ENCODE measurements at places on chromosomes 16 and 17. TPM values are rescaled to one million over a fixed set of nuclear protein-coding genes. Genes with fewer than 3 reads are reported as not detected.
A peak's percentile ranks its signal among the peaks of the same experiment; 100 is the strongest.

DNA sequence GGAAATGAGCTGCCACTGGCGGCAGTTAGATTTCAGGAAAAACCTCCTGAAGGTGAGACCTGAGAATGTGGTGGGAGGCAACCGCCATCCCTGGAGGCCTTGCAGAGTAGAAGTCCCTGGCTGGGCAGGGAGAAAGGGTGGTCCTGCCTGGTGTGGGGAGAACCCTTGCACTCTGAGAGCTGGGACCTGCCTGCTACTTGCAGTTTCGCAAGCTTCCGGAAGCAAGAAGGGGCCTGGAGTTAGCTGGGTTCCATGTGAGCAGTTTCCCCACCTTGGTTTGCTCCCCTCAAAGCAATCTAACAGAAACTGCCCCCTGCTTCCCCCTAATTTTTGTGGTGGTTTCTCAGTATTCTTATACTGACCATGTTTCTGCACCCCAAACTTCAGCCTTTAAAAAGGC, 6.5 kb downstream of the ZNF629 start:
- no peak for DNase-seq

GRCh38 chr17:50258647-50259476, 15.4 kb upstream of the TMEM92 start:
- no peak for DNase-seq

ABI3 gene
- 11.4 TPM for total RNA-seq

- DNase-seq: peak; percentile 77
Measured at GRCh38 chr17:64262198-64262999, 661 bp downstream of the TEX2 start.

DNA sequence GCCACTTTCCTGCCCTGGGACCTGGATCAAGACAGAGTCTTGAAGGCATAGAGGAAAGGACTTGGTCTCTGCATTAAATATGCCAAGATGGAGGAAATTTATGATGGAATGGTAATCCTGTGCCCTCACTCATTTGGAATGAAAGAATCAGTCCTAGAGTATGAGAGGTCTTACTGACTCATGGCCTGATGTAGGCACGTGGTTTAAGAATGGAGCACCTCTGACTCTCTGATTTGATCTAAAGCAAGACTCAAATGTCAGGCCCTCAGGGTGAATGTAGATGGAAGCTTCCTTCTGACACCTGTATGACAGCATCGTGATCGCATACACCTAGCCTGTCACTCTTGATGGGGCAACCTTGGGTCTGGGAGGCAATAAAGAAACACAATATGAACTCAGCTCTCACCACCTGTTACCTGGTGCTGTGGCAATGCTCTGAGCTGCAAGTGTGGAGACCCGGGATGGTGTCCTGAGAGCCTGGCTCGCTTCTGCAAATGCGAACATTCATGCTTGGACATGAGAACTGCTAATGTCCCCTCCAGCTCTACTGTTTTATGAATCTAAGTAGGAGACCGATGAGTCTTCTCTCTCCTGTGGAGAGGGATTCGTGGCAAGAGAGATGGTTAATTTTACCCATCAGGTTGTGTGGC, 229.9 kb downstream of the ABCC12 start:
- no peak for DNase-seq

ARMC5 gene
- 6.8 TPM for total RNA-seq

GRCh38 chr17:3009411-3009920, 53.9 kb downstream of the OR1D5 start:
- DNase-seq: no peak

CDK5RAP3 gene
- 64.9 TPM for total RNA-seq

INCA1 gene
- total RNA-seq: 2.6 TPM

RANBP10 gene
- total RNA-seq: 11.1 TPM

GRCh38 chr17:28612936-28613872, 781 bp downstream of the RSKR start:
- no peak for DNase-seq

TP53TG3 gene
- not detected for total RNA-seq

GAS2L2 gene
- 0.09 TPM for total RNA-seq

OTOP2 gene
- total RNA-seq: not detected

DNA sequence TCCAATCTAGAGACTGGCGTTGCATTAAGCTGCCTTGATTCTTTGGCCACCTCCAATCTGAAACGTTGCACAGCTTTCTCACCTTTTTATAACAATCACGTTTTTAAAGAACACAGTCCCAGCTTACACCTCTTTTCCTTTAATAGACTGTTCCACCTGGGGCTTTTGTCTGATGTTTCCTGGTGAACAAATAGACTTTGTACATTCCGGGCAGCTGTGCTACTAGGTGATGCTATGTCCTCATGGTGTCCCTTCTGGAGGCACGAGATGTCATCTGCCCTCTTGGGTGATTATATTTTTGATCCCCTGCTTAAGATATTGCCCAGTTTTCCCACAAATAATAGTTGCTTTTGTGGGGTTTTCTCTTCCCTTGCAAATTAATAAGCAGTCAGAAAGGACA, 225.5 kb downstream of the SOX9 start:
- no peak for DNase-seq

ASGR1 gene
- 0.86 TPM for total RNA-seq

- no peak for DNase-seq
Measured at GRCh38 chr17:83110735-83111134, 31.3 kb downstream of the METRNL start.

- DNase-seq: peak; percentile 61
Measured at GRCh38 chr16:71923941-71924690, 28.8 kb downstream of the IST1 start.

SYT17 gene
- total RNA-seq: 1.3 TPM

GRCh38 chr17:21357281-21357680, 18.9 kb upstream of the KCNJ12 start:
- no peak for DNase-seq

DNA sequence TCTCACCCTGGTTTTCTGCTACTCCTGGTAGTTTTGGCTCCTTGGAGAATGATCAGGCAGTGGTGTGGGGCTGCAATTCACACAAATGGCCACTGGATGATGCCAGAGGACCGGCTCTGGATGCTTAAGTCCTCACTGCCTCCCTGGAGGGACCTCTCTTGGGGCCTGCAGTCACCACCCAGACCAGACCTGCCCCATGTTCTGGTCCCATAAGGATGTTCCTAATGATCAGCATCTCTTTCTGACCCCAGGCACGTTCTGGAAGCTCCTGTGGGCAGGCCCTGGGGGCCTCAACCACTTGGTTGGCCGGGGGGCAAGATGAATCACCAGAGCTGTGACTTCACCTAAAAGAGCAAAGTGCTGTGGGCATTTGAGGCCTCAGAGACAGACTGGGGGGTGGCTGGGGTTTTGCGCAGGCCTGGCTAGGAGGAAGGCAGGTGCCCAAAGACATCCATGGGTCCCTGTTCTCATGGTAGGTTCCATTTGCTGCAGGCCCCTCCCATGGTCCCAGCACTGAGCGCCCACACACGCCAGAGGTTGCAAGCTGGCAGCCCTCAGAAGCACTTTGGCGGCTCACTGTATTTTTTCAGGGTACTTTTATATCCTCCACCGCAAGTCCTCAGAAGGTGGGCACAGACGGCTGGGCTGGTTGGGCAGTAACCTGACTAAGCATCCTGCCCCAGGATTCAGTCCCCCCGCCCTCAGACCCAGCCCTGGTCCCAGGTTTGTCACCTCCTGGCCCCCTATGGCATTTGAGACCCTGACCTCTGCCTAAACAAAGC, 53.2 kb downstream of the NT5M start:
- peak; percentile 75 for DNase-seq

DNA sequence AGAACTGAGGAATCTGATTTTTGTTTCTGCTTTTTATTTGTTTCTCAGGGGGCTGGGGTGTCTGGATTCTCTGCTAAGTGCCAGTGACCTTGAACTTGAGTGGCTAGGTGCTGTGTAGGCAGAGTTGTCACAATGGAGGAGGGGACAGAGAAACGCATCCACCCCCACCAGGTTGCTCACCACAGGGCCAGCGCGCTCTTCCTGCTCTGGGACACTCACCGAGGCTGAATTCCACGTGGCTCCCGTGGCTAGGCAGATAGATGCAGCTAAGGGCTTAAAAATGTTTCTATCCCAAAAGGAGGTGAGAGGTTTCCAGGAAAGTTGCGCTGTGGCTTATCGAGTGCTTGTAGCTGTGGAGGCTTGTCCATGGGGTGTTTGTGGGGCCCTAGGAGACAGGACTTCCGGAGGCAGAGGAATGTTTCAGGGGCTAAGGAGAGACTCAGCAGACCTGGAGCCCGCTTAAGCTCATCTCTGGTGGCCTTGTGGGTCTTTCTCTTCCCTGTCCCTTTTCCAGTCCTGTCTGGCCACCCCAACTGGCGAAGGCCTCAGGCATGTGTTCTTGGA, 36.8 kb downstream of the ADCY7 start:
- DNase-seq: peak; percentile 17

DNA sequence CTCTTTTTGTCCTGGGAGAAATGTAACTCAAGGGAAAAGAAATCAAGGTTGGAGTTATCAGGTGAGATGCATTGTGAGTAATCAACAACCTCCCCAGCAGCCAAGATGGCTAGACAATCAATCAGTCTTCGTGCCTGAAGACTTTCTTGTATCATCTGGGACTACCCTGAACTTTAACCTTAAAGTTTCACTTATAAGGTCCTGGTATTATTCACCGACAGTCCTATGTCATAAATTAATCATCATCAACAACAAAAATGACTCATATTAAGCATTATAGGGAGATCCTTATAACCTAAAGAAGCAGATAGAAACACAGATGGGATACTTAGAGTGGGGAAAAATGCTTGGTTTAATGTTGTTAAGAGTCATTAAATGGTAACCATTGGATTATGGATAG, 7.7 kb upstream of the TEKT3 start:
- DNase-seq: no peak

CLDN7 gene
- total RNA-seq: 3.1 TPM

- DNase-seq: no peak
Measured at GRCh38 chr16:49632795-49633184, 223.1 kb downstream of the ZNF423 start.

DNA sequence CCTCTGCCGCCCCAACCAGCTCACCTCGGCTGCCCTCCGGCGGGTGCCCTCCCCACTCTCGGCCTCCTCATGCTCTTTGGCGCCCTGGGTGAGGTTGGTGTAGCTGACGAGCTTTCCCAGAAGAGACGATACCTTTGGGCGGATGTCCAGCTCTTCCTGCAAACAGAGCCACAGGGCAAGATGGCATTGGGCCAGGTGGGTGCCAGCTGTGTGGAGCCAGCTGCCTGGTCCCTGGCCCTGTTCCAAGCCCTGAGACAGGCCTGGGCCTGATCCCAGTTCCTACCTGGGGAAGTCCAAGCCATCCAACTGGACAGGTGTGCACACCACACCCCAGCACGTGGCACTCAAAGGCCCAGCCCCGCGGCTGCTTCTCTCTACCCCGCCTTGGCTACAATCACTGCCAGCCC, 6.9 kb downstream of the SLC12A4 start:
- DNase-seq: no peak

PLA2G10 gene
- not detected for total RNA-seq

VMO1 gene
- total RNA-seq: 1.4 TPM

DNA sequence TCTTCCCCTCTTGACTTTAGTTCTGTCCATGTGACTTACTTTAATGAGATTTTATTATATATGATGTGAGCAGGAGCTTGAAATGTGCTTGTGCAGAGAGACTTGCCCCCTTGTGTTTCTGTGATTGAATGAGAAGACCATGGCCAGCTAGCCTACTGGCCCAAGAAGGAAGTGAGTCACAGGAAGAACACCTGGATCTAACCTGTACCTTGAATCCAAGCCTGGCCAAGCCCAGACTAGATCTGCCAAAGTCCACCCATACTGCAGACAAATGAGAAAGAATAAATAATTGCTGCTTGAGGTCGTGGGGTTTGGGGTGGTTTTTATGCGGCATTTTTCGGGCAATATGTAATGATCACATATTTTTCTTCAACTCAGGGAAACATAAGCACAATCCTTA, 9.6 kb downstream of the ABCA10 start:
- no peak for DNase-seq

GRCh38 chr17:40516581-40517285, 15.3 kb upstream of the TNS4 start:
- no peak for DNase-seq

DNA sequence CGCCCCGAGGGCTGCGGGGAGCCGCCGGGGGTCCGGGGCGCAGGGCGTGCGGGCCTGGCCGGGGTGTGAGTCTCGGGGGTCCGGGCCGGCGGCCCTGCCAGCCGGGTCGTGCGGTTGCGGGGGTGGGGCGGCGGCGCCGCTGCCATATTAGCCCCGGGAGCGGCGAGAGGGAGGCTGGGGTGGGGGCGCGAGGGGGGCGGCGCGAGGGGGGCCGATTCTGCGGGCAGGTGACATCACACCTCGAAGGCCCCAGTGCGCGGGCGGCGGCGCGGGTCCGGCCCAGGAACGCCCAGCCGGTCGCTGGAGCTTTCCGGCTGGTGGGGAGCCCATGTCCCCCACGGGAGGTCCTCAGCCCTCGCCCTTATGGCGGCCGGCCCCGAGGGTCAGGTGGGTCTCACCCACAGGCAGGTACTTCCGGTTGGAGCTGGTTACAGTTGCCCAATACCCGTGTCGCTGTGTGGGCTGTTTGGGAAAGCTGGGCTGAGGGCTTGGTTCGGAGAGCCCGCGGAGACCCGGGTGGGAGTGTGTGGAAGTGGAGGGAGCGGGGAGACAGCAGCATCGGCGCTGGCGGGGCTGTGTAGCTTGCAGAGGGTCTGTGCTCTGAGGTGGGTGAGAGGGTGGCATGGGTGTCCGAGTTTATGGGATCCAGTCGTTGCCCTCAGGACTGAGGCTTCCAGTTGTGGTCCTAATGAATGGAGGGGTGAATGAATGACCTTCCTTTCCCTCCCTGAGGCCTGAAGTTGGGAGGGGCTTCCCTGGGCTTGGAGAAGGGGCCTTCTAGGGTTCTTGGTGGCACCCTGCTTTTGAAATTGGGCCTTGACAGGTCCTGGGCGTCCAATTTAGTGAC, 804 bp downstream of the ATP6V0C start:
- peak; percentile 41 for DNase-seq

GRCh38 chr17:78528541-78528940, 48.7 kb downstream of the DNAH17 start:
- DNase-seq: no peak

GRCh38 chr17:46974086-46974485, 5.0 kb downstream of the RPRML start:
- no peak for DNase-seq

ATXN2L gene
- total RNA-seq: 55.3 TPM

GRCh38 chr16:1424028-1424427, 3.5 kb upstream of the UQCC4 start:
- no peak for DNase-seq

CLEC10A gene
- 7.2 TPM for total RNA-seq

DNA sequence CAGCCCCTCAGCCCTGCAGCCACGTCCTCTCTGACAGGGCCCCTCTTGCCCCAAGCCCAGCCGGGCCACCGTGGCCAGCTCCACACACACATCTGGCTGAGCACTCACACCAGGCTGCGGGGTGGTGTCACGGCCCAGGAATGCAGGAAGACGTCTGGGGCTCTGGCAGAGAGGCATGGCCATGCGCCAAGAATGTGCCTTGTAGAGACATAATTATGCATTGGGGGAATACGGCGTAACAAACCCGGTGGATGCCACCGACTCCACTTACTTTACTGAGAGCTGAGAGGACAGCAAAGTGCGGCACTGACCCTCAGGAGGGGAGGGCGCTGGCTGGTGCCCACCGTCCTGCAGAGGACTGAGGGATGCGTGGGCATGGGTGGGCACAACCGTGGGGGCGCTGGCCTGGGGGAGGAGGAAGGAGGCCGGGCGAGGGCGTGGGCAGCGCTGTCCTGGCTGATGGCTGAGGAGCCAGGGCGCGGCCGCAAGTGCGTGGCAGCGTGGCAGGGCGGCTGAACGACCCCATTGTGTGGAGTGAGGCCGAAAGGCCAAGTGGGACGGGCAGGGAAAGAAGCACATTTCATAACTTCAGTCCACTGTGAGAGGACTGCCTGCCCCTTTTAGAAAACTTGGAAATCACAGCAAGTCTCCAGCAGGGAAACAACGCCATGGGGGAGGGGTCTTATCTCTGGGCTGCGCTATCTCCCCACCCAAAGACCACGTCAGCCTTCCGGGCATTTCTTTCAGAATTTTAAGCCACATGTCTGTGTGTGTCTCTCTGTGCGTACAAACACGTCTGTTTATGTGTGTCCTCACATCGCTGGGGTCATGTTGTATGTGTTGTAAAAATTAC, 30.6 kb downstream of the METRNL start:
- peak; percentile 97 for DNase-seq
